ENCODE measurements at places on chromosomes 5 and 9.

DNA sequence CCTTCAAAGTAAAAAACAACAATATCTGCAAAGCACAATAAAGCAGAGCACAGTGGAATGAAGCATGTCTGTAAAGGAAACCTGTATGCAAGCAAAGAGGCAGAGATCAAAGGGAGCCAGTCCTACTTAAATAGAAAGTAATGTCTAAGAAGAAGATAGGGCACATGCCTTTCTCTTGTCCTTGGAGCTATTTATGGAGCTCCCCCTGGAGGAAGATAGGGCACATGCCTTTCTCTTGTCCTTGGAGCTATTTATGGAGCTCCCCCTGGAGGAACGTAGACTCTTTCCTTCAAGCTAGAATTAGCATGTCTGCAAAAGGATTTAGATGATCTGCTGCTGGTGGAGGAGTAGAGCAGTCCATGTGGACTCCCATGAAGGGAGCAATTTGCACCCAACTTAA, 168.1 kb upstream of the RASEF start:
- DNase-seq: no peak

GRCh38 chr5:6712577-6713273, 507 bp upstream of the TENT4A start:
- peak; percentile 96 for DNase-seq

- DNase-seq: no peak
Observed at GRCh38 chr5:172694541-172694940, 53.5 kb downstream of the NEURL1B start.

- no peak for DNase-seq
Observed at GRCh38 chr9:120267929-120268328, 312.0 kb downstream of the CDK5RAP2 start.

DNA sequence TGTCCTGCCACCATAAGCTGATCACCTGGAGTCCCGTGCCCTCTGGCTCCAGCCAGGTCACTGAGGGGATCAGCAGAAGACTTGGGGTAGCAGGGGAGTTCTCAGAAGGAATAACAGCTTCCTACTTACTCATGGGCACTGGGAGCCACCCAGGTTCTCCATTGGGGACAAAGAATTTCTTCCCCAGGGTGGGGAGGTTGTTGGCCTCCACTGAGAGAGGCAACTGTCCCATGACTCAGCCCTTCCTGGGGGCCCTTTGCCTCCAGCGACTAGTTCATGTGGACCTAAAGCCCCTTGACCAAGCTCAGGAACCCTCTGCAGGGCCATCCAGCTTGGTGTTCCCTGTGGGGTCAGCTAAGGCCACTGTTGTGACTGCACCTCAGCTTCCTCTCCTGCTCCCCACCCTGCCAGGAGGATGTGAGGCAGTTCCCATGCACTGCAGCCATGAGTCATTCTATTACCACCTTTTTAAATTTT, 175.0 kb downstream of the AUH start:
- DNase-seq: no peak

DNA sequence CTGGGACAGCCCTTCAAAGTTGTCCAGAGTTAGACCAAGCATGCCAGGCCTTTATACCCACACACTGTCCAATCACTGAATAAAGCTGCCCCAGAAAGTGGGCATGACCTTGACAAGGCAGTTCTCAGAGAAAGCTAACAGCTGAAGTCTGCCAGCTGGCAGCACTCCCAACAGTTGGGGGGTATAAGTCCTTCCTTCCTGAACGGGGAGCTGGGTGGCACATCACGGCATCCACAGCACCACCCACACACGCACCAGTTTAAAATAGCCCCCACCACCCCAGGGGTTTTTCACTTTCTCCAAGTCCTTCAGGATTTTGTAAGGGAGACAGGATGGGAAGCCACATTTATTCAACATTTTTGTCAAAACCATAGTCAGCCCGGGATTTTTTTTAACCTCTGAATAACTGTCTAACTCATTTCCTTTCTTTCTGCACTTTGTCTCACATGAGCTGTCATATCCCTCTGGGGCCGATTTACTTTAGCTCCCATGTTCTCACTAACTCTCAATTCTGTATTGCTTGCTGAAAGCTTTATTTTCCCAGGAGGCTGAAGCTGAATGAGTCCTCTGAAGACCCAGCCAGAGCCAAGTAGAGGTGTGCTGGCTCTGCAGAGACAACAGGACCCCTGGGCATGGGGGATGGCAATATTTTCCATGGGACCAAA, 15.4 kb downstream of the FAM81B start:
- no peak for DNase-seq

GRCh38 chr5:144582066-144582465, 411.4 kb downstream of the KCTD16 start:
- no peak for DNase-seq

GRCh38 chr5:132369007-132369473, 470 bp upstream of the SLC22A5 start:
- peak; percentile 57 for DNase-seq

- no peak for DNase-seq
Observed at GRCh38 chr5:130227699-130228098, 323.4 kb downstream of the CHSY3 start.

GRCh38 chr5:101159006-101159405, 255.9 kb upstream of the ST8SIA4 start:
- DNase-seq: no peak

GRCh38 chr9:114884787-114885452, 45.5 kb downstream of the TNFSF8 start:
- no peak for DNase-seq

DNA sequence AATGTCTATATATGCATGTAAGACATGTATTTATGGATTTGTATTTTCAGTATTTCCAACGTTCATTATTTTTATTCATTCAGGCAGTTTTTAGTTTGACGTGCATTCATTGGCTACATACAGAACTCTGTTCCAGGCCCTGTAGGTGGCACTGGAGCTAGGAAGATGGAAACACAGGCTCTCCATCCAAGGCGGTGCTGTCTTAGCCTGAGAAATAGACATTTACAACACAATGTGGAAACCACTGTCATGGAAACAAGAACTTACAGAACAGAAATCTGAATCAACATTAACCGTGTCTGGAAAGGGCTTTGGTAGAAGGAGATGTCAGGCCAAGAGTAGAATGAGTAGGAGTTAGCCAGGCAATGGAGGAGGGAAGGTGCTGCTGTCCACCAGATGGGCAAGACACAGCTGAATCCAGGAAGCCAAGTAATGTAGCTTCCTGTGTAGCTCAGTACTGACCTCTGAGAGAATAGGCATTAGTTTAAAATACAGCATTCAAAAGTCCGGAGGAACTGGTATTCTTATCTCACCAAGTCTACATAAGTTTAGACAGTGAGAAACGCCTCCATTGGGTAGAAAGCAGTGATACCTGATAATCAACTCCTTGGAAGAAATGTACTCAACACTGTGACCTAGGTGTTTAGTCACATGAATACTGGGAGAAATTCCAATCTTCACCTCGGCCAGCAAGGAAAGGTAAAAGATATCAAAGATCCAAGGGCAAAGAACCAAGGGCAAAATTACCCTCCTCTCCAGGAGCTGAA, 388.6 kb upstream of the CDH6 start:
- no peak for DNase-seq

DNA sequence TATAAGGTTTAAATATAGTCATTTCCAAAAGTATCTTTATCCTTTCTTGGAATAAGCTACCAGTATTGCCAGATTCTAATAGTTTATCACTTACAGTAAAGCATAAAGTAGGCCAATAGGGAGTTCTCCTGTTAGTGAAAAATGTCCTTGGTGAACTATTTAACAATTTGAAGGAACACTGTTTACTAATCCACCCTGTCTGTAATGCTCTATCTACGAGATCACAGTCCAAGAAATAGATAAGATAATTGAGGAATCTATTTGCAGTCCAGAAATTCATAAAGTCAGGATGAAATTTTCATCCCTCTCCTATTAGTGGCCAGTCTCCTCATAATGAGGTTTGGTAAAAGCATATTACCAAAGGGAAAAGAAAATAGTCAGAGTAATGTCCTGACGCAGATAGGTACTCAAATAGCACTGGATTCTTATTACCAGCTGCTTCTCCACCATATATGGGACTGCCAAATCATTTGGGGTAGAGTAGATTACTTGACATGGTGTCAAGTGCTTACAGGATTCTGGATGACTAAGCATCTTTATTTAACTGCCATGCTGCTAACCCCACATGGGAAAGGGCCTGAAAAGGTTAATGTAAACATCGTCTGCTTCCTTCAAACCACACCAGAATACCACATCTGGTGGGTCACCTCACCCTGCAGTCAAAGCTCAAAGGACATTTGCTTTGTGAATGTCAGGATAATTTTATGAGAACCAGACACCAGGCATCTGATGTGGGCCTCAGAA, 808.1 kb downstream of the EFNA5 start:
- DNase-seq: peak; percentile 29

DNA sequence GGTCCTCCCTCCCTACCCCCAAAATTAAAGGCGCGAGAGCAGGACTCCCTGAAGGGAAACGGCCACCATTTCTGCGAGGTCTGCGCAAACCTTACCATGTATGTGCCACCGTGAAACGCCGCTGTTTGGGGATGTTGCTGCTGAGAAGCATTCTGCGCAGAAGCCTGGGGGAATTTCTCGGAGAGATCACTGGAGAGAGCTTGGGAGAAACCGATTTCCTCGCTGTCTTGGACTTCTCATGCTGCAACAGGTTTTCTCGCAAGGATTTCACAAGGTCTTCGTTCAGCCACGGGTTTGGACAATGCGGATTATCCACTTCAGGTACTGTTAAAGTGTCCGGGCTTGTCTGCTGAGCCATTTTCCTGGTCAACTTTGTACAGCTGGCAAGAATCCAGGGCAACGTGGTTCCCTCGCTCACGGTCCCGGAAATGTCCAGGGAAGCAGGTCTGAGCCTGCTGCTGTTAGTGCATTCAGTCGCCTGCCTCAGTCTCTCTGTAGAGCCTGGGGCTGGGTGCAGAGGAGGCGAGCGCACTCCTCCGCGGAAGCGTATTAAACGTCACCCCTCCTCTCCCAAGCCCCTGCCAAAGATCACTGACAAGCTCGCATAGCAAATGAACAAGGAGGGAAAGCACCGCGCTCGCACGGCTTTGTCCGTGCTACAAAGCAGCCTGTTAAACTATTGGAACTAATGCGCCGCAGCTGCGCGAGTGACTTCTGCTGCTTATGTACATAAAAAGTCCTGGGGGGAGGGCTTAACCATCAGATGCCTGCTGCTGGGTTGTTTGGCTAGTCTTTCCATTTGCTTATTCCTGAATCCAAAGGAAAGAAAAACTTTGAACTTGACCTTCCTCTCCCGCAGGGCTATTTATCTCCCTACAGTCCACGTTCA, 125.1 kb downstream of the PDE4D start:
- peak; percentile 70 for DNase-seq

DNA sequence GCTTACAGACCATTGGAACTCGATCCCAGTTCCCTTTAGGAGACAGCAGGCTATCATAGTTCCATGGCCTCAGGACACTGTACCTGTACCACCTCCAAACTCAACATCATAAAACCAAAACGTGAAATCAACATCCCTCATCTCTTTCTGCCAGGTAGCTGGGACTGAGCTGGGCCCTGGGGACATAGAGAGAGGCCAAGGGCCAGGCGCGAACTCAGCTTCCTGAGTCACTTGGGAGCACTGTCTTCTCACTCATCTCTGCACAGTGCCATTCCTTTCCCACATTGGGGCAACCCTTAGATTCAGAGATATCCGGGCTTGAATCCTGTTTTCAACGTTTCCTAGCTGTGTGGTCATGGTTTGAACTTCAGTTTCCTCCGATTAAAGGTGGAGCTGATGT, 12.2 kb downstream of the DAB2IP start:
- no peak for DNase-seq

DNA sequence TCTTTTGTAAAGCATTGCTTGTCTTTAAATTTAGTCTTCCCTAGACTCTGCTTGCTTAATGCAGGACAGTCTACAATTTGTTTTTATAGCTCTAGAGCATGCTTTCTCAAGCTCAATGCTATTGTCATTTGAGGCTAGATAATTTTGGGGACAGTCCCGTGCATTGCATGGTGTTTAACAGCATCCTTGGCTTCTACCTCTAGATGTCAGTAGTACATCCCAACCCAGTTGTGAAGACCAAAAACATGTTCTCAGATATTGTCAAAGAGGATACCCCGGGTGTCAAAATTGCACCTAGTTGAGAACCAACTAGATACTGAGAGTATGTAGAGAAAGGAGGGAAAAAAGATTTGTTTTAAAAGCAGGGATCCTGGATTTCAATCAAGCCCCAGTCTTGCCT, 277.5 kb downstream of the CEMIP2 start:
- DNase-seq: no peak

DNA sequence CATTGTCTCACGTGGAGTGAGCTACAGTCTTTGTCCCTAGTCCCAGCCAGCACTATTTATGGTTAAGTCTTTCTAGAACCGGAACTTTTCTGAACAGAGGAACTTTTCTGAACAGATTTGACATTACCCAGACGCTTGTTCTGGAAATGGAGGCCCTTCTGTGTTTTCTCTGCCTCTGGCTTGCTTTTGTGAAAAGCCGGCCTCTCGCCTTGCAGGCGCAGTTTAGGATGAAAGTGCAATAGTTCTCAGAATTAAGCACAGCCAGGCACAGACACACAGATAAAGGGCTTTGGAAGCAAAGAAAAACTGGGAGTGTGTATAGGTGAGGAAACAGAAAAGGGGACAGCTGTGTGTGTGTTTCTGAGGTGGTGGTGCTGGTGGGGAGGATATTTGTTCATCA, 5.9 kb downstream of the GDNF start:
- no peak for DNase-seq

DNA sequence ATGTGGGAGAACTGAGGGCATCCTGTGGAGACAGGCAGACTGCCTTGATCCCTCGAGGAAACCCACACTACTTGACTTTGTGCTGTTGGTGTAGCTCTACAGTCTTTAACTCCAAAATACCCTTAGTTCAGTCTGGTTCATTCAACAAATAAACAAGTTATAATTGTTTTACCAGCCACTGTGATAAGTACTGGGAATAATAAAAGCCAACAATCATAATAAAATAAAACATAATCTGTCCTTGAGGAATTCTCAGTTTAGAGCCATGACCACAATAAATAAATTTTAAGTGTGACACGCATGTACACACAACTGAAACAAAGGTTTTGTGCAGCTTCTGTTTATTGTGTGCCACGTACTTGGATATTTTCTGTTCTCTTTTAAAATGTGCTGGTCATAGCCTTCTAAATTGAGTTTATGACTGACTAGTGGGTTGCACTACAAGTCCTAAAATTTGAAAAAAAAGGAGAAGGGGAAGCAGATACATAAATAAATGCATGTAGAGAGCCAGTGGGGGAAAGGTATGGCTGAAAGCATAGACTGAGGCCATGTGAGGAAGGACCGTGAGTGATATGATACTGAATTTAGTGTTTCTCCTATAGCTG, 6.2 kb upstream of the SCAMP1 start:
- DNase-seq: no peak
